Activated CD4-positive, alpha-beta T cell treated with anti-CD3 and anti-CD28 coated beads, Interleukin-2, amount 50 U/mL, for 24 hours (primary cell): ENCODE measurements at places on chromosomes 16 and 17.

- DNase-seq, result no peak
These were observed 397.0 kb upstream of the CCL2 start for GRCh38 chr17:33858121-33858520.

- no peak for DNase-seq
These were observed 1.7 kb upstream of the CCL1 start for GRCh38 chr17:34364751-34365150.

- DNase-seq, result no peak
These were observed 7.5 kb downstream of the NME3 start for GRCh38 chr16:1763521-1764511.

GRCh38 chr16:35386619-35387018 lies 1927.2 kb downstream of the TP53TG3F start:
- no peak for DNase-seq

- DNase-seq, result no peak
These were observed 138.5 kb upstream of the IRX3 start for GRCh38 chr16:54425068-54425467.

DNA sequence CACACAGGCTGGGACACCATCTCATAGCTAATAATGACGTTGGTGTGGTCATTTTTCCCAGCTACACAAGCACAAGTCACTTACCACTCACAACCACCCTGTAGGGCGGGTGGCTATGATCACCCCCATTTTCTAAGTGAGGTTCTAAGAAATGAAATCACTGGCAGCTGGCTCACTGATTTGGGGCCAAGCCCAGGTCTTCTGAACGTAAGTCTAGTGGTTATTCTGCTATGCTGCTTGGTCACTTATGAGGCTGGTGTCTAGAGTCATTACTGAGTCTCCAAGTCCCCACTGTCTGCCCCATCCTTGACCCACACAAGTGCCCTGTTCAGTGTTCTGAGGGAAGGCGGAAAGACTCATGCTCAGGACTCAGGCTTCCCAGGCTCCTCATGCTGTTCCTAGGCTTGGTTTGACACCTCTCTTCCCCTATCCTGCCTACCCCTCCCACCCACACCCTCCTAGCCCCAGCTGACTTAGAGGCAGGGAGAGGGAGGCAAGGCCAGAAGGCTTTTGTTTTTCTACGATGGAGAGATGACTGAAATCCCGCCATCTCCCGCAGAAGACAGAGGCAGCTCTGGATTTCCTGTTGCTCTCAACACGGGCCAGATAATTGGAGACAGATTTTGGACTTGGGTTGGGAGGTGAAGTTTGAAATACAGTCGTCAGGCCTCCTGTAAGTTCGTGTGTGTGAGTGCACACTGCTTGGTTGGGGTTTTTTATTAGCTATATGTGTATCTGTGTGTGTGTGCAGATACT lies 32.2 kb downstream of the FZD2 start:
- no peak for DNase-seq

DNA sequence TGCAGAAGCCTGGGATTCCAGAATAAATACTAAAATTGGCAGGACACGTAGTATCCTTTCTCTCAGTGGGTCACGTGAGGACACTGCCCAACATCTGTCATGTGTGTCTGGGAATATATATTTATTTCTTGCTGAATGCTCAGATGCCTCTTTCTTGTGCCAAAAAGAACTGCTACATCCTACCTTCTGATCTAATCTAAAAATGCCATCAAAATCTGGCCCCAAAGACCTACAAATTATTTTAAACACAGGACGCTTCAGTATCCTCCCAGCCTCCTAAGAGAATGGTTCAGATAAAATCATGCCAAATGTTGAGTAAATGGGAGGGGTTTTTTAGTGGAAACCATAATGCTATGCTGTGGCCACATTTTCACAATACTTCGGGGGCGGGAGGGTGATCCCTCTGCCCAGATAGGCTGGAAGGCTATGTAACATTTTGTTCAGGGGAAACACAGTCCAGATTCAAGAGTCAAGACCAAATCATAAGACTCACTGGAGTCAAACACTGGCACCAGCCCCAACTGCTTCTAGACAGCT lies 22.9 kb upstream of the CORO6 start:
- DNase-seq, result no peak

DNA sequence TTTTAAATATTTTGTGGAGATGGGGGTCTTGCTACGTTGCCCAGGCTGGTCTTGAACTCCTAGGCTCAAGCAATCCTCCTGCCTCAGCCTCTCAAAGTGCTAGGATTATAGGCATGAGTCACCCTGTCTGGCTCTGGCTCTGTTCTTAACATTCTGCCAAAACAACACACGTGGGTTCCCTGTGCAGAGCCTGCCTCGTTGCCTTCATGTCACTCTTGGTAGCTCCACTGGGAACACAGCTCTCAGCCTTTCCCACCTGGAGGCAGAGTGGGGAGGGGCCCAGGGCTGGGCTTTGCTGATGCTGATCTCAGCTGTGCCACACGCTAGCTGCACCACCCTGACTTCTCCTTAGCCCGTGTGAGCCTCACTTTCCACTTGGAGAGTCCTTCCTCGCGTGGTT lies 19.3 kb downstream of the CRISPLD2 start:
- DNase-seq, result no peak

DNA sequence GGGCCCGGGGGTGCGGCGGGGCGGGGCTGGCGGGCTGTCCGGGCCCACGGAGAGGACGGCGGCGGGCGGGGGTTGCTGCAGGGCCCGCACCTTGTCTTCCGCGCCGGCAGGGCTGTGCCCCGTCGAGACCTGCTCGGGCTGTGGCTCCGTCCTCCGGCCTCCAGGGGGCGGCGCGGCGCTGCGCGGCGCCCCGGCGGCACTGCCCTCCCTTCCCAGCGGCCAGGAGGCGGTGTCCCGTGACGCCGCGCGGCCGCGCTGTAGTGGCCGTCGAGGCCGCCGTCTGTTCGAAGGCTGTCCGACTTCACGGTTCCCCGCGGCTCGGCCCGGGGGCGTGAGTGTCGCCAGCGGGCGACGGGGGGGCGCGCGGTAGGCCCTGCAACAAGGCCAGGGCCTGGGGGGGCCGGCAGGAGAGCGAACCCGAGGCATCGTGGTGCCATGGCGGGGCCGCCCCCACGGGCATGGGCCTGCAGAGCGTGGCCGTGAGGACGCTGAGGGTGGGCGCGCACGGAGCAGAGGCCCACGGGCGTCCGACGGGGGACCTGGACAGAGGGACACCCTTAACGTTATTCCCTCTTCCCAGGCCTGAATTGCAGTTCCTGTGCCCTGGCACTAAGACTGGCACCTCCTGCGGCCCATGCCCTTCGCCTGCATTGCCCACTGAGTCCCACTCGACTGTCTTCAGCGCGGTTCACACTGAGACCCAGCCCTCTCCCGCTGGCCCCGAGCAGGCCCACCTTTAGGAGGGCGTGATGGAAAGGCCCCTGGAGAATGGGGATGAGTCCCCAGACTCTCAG lies at the start of gene PLEKHG4:
PLEKHG4 (plus strand) TSS at position 237 of the 794 bp plus-strand sequence; CDS start at position 750, 513 bp downstream.
- peak; percentile 73 for DNase-seq

DNA sequence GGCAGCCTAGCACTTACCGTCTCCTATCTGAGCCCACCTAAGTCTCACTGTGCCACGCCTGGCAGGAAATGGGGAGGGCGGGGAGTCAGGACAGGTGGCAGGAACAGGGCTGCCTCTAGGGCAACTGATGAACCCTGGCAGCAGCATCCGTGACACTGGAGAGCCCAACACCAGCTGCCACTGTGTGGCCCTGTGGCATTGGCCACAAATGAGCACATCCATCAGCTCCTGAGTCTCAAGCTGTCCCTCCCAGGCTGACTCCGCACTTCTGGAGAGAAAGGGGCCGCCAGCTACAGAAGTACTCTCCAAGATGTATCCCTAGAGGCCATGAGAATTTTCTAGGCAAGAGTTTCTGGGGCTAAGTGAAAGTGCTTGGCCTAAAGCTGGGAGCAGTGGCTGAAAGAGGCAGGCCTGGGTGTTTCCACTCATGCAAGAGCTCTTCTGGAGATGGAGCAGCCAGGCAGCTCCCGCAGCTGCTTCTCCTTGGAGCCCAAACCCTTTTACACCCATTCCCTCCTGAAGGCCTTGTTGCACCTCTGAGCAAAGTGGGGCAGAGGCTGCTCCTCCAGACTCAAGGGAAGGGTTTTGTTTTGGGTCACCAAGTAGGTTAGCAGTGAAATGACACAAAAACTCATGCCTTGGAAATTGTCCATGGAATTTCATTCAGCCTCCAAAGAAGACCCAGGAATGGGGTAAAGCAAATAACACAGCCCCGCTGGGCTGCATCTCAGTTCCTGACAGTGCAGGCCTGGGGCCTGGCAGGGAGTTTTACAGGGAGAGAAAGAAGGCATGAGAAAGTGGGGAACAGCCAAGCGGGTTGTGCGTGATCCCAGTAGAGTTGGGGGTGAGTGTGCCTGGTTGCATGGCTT lies 25.8 kb downstream of the PEMT start:
- no peak for DNase-seq

DNA sequence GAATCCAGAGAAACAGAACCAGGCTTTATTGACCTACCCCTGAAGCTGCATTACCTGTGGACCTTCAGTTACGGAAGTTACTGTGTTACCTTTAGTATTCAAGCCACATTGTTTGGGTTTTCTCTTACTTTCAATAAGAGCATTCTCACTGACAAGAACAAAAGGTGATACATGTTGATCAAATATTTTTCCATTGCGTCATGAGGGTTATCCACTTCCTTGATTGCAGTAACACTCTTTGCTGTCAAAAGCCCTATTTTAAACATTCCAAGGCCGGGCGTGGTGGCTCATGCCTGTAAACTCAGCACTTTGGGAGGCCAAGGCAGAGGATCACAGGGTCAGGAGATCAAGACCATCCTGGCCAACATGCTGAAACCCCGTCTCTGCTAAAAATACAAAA lies 28.6 kb upstream of the PAFAH1B1 start:
- no peak for DNase-seq

GRCh38 chr16:81861503-81861902 lies 82.4 kb downstream of the PLCG2 start:
- DNase-seq, result no peak

DNA sequence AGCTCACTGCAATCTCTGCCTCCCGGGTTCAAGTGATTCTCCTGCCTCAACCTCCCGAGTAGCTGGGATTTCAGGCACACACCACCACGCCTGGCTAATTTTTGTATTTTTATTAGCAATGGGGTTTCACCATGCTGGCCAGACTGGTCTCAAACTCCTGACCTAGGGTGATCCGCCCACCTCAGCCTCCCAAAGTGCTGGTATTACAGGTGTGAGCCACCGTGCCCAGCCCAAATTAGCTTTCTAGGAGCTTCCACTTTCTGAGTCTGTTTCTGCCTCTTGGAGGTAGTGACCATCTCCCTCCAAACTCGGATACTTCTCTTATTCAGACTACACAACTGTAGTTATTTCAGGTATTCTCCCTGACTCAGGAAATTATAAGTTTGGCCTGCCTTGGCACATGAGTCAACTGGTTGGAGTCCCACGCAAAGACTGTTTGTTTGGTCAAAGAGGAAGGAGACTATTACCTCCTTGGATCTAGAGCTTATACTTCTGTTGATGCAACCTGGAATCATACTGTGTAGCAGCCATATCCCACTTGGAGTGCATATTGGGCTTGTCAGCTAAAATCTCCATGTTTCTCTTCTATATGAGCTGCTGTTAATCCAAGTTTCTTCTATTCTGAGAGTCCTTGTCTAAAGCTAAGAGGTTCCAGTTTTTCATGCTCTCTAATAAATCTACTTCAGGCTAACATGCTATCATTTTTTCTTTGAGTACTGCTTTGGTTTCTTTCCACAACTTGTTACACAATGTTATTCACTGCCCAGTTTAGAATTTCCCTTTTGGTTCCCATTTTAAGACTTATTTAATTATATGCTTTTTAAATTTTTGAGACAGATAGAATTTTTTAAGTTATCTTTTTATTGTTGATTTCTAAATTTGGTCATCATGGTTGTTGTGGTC lies 7.5 kb downstream of the IL4R start:
- DNase-seq, result no peak

DNA sequence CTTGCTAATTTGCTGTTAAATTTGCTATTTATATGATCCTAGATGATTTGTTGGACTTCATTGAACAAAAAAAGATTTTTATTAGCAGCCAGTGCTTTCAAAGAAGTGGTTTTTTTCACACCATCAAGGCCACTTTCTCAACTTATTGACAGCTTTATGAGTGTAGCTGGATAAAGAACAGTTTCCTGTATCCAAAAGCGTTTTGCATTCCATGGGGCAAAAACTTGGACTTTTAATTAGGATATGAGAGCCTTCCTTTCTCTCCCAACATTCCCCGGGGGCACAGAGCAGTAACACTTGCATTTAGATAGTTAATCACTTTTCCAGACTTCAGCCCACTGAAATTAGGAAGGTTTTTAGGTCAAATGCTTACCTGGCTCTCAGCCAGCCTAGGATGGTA lies 177.1 kb upstream of the ELAC2 start:
- DNase-seq, result no peak

GRCh38 chr17:50423553-50424159 lies 2.4 kb upstream of the ACSF2 start:
- DNase-seq, result no peak

DNA sequence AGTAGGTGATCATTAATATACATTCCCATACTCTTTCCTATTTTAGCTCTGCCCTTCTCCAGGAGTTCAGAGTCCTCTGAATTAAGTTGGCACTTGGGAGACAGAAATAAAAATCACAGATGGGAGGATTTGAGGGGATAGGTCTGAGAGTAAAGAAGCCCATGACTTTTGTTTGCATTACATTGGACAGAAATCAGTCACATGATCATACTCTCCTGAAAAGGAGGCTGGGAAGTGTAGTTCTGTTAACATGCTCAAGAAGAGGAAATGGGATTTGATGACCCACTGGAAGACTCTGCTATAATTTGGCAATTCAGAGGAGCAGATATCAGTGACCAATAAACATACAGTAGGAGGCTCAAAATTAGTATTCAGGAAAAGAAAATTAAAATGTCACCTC lies 674.9 kb upstream of the C16orf82 start:
- no peak for DNase-seq

- DNase-seq, result no peak
These were observed 19.3 kb downstream of the MMD start for GRCh38 chr17:55402374-55402773.

GRCh38 chr16:81505011-81505661 lies 60.5 kb downstream of the CMIP start:
- DNase-seq, result no peak

GRCh38 chr16:65576139-65576538 lies 454.3 kb upstream of the CDH11 start:
- no peak for DNase-seq
